ENCODE measurements at places on chromosomes 5 and 9.

- DNase-seq = no peak
Measured at GRCh38 chr9:134064711-134065110, 3.1 kb downstream of the BRD3 start.

DNA sequence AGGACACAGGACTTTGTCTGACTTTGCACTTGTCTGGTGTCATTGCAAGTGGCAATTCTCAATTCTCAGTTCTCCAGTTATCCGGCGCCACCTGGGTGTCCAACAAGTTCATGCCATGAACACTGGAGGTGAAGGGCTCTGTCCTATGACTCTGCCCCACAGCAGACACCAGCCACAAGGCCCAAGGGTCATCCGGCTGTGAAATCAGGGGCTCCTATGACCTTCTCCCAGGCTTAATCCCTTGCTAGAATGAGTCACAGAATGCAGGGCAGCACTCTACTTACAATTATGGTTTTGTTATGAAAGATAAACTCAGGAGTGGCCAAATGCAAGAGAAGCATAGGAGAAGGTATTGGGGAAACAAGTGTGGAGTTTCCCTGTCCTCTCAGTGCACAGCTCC is 392.0 kb downstream of the GADD45G start:
- DNase-seq = no peak

- no peak for DNase-seq
Measured at GRCh38 chr5:116674881-116675625, 100.4 kb upstream of the SEMA6A start.

DNA sequence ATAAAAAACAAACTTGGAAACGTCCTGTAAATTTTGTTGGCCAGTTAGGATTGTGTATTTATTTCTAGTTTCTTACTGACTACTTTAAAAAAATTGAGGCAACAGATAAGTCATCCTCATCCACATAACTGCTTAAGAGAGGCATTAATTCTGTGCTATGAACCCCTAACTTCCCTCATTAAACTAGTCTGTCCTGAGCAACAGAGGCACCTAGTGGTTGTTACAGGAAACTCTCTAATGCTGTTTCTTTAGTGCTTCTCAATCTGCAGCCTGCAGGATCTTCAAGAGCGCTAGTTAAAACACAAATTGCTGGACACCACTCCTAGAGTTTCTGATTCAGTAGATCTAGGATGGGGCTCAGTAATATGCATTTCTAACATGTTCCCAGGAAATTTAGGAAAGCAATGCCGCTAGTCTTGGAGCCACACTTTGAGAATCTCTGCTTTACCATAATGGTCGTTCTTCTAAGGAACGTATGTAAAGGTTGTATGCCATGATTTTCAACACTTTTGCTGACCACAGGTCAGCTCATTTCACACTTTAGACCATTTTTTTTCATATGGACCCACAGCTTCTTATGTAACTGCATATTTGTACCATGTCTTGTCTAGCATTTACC is 410.1 kb upstream of the SMARCA2 start:
- DNase-seq = no peak
